ENCODE measurements at places on chromosomes 7 and 10. TPM values are rescaled to one million over a fixed set of nuclear protein-coding genes. Genes with fewer than 3 reads are reported as not detected.

GRCh38 chr7:85483177-85483576, 296.3 kb upstream of the SEMA3D start:
- DNase-seq = peak; percentile 85

DNA sequence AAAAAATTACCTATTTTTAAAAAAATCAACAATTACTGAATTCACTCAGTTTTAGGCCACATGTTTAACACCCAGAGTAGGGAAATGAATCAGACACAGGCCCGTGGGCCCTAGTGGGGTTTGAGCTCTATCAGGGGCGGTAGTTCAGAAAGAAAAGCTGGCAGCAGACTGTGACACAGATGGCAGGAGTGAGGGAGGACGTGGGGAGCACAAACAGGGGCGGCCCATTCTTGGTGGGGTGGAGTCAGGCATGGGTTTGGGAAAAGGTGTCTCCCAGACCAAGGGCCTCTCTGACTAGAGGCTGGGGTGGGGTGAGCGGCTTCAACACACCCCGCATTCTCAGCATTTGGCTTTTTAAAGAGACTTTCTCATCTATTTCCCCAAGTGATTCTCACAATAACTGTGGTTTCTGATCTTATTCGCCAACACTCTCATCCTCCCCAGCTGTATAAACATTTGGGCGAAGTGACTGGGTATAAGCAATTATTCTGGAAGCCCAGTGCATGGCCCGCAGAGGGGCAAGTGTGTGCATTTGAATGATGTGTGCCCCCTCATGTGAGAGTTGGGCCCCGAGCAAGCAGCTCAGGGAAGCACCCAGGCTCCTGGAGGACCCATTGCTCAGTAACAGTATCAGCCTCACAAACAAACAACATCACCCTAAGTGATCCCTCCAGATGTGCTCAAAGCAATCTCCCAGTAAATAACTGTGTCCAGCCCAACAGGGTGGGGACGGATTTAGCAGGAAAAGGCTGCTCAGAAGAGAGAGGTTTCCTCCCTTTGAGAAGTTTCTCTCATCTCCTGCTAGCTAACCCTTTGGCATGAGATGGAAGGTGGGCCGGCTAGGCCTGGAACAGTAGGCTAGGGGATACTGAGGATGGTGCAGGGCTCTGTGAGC, 437.6 kb upstream of the ZMIZ1 start:
- DNase-seq = no peak

DNA sequence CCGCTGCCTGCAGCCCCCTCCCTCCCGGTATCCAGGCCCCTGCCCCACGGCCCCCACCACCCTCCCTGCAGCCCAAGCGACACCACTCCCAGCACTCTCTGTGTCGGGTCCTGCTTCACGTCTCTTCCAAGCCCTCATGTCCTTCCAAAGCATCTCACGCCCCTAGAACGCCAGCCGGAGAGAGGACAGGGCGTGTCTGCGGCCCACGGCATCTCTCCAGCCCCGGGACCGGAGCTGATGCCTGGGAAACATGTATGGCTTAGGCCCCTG, 51.1 kb upstream of the PDGFA start:
- DNase-seq = no peak

DNA sequence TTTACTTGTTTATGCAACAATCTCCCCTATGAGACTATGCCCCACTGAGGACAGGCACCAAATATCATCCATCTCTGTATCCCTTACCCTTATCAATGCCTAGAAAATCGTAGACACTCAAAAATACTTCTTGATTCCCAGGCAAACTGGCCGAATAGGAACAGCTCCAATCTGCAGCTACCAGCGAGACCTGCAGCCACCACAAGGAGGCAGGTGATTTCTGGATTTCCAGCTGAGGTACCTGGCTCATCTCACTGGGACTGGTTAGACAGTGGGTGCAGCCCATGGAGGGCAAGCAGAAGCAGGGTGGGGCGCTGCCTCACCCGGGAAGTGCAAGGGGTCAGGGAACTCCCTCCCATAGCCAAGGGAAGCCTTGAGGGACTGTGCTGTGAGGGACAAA, 10.8 kb upstream of the PPP1R3C start:
- no peak for DNase-seq

- no peak for DNase-seq
Measured at GRCh38 chr7:106552645-106553445, 108.1 kb downstream of the CCDC71L start.

GRCh38 chr7:36887233-36887632, 162.9 kb upstream of the AOAH start:
- no peak for DNase-seq

TMEM229A gene
- polyA plus RNA-seq = not detected

CALHM1 gene
- polyA plus RNA-seq = not detected

All from BJ (cell line).